ENCODE measurements at places on chromosomes 5 and 9.

- peak; percentile 84 for DNase-seq
Observed at GRCh38 chr9:12776513-12777055, 1.8 kb downstream of the LURAP1L start.

DNA sequence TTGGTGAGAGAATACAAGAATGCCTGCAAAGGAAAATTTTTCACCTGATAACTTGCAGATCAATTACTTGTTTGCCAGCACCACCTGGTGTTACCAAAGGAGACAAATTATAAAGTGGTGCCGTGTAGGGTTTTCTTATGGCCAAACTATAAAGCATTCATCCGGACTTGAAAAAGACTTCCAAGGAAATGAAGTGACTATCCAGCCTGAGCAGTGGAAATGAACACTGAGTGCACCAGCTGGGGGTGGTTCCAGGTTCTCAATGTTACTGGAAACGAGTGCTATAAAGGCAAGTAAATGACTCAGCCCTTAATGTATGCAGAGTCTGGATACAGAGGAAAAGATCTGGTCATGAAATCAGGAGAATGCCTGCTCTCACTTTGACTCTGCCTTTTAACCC, 113.1 kb downstream of the DNAH5 start:
- no peak for DNase-seq

DNA sequence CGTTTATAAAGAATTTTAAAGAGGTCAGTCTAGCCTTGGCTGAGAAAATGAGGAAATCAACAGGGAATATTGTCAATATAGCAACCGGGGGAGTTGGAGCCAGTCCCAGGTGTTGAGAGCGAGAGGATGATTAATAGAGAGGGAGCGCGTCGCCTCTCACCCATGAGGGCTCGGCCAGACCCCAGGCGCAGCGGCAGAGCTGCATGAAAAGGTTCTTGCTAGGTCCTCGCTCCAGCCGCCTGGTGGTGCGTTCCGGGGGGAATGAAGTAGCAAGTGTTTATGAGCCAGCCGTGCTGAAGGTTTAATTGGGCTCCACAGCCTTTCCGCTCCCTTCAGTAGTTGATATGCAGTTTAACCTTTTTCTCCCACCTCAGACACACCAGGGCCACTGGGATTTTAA, 167.3 kb upstream of the IRX1 start:
- DNase-seq: no peak

DNA sequence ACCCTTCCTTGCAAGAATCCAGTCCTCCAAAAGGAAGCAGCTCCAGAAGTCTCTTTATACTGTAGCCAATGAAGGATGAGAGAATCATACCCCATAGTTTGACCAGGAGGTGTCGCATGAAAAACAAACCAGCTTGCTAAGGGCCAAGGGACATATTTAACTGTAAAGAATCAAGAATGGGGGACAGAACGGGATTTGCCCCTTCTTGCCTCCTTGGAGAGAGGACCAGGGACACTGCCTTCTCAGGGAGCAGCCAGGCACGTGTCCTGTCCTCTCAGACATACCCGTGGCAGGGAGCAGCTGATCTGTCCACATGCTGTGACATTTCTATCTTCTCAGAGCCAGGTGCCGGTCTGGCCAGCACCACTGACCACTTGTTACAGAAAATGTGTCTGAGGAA, 11.7 kb downstream of the PRUNE2 start:
- no peak for DNase-seq

GRCh38 chr5:17277907-17278306, 60.5 kb downstream of the BASP1 start:
- DNase-seq: no peak

All from ovary (tissue), 10 donors.